ENCODE measurements at places on chromosomes 7 and 10.

DNA sequence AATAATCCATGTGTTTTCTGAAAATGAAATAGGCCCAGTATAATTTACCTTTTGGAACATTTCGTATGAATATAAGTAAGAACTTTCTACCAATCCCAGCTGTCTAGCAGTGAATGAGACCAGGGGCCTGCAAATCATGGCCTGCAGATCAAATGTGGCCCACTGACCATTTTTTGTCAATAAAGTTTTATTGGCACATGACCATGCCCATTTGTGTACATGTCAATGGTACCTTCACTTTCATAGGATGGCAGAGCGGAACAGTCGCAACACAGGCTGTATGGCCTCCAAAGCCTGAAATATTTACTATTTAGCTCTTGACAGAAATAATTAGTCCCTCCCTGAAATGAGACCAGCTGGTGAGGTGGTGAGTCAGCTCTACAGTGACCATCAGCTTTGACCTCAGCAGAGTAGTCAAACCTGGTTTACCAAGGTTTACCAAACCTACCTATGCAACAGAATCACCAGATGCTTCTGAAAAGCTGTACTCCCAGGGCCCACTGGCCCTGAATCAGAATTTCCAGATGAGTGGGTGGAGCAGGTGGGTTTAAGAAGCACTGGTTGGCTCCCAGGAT lies 13.8 kb upstream of the C10orf90 start:
- DNase-seq: no peak

DNA sequence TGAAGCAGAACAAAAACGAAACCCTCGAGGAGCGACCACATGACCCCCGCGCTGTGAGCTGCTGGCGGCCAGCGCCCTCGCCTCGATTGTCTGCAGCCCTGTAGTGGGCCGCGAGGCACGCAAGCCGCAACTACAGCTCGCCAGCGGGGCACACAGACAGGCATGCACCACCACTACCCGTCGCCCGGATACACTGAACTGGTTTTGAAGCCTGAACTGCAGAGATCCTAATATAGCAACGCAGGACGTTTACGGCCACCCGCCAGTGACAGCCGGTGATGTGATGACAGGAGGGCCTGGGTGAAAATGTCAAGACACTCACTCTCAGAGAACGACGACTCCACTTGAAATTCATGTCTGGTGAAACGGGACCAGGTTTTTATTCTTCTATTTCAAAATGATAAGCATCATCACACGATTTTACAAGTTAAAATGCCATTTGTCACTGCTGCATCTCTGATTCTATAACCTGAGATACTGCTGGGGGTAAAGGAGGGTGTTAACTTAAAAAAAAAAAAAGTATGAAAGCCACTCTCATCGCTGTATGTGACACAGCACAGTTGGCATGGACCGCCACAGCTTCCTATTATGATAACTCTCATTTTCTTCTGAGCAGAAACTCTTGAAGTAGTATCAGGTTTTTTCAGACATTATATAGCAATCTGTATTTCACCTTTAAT lies 120.3 kb upstream of the DIP2C start:
- no peak for DNase-seq

GRCh38 chr10:103276896-103277712 lies at the start of gene INA:
TSS of gene INA (plus strand) at chr10:103277138. CDS start at chr10:103277212, 74 bp downstream.
- no peak for DNase-seq

DNA sequence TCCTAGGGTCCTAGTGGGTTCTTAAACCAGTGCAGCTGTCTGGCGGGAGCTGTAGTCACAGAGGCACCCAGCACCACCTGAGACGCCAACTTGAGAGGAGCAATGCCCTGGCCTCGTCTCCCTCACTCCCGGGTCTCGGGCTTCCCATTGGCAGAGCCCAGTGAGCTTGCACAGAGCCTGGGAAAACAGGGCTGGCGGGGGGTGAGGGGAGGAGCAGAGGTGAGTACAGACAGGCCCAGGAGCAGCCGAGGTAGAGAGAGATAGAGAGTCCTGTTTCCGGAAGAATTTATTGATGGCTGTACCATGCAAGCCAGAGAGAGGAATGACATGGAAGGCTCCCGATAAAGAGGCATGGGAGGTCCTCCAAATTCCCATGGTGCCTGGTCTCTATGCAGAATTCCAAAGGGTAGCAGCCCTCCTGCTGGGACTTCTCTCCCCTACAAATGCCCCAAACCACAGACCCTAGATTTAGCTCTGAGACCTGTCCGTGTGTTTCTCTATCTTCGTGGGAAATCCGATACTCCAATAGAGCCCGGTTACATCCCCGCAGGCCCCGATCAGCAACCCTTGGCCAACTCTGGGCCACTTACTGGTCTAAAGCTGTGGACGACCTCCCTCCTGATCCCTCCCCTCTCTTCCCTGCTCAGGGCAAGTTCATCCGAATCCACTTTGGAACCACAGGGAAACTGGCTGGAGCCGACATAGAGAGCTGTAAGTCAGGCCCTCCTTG lies 20.3 kb upstream of the MYH16 start:
- no peak for DNase-seq

GRCh38 chr10:62803724-62804355 lies 680 bp upstream of the ADO start:
- DNase-seq: no peak
